ENCODE measurements at places on chromosomes 12 and 14. TPM values are rescaled to one million over a fixed set of nuclear protein-coding genes. Genes with fewer than 3 reads are reported as not detected.

DNA sequence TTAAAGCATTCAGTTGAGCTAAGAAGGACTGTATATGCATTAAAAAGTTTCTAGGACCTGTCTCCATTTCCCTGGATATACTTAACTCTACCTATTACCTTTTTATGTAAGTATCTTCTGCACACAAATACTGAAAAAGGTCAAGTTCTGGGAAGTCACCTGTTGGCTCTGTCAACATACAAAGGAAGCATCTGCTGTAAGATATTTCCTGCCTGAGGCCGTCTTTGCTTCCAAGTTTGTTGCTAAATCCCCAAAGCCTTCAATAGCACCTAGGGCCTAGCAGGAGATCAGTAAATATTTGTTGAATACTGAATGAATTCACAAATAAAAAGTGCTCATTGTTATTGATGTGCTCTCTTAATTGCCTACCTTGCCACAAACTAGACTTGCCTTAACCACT is 188.4 kb downstream of the DUSP6 start:
- peaks cover 13% of the 10 kb centered on the region for H3K4me1 ChIP-seq
- no peak for DNase-seq
- no peaks in the 10 kb centered on the region for H3K27me3 ChIP-seq
- H3K36me3 ChIP-seq, result no peaks in the 10 kb centered on the region
- H3K27ac ChIP-seq, result no peak overlapping the region

GRCh38 chr12:62468935-62469334 is 2.3 kb downstream of the MON2 start:
- no peak overlapping the region for H3K27ac ChIP-seq
- peaks cover 14% of the 10 kb centered on the region for H3K36me3 ChIP-seq
- no peak for DNase-seq
- H3K27me3 ChIP-seq, result no peaks in the 10 kb centered on the region

GRCh38 chr14:69259527-69260189 is at the start of gene GALNT16:
Gene GALNT16, plus strand, starts transcription at chr14:69260158. Its CDS starts 133 bp downstream, at chr14:69260291.
- no peak within 1 kb of the TSS for H3K27ac ChIP-seq
- H3K4me3 ChIP-seq, result peak within 1 kb of the TSS; percentile 43
- H3K36me3 ChIP-seq, result no peaks in the 10 kb centered on the region
- H3K27me3 ChIP-seq, result peaks cover 70% of the 10 kb centered on the region
- DNase-seq, result no peak
- H3K4me1 ChIP-seq, result peaks cover 5% of the 10 kb centered on the region

GRCh38 chr12:131120831-131121271 is 167.1 kb downstream of the ADGRD1 start:
- H3K27ac ChIP-seq, result no peak overlapping the region
- H3K27me3 ChIP-seq, result no peaks in the 10 kb centered on the region
- no peaks in the 10 kb centered on the region for H3K4me1 ChIP-seq
- H3K36me3 ChIP-seq, result no peaks in the 10 kb centered on the region
- H3K4me3 ChIP-seq, result no peak overlapping the region
- DNase-seq, result no peak

Gene KLHDC2
- 24.9 TPM for total RNA-seq

DNA sequence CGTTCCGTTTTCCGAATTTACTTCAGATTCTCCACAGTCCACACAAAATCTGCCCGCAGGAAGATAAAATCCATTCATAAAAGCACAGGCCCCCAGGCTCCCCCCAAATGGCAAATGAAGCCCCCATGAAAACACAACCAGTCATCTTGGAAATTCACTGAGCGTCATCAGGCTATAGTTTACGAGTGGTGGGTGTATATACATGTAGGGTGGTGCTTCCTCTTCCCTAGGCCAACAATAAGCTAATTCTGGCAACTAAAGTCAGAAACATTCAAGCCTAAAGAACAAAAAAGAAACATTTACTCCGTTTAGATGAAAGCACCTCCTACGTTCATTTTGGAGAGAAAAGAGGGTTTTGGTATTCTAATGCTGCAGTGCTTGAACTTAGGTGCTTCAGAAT is 5.8 kb downstream of the GPR68 start:
- peaks cover 90% of the 10 kb centered on the region for H3K36me3 ChIP-seq
- no peak for DNase-seq
- H3K27ac ChIP-seq, result peak overlapping the region; percentile 58
- H3K4me3 ChIP-seq, result peak overlapping the region; percentile 87

DNA sequence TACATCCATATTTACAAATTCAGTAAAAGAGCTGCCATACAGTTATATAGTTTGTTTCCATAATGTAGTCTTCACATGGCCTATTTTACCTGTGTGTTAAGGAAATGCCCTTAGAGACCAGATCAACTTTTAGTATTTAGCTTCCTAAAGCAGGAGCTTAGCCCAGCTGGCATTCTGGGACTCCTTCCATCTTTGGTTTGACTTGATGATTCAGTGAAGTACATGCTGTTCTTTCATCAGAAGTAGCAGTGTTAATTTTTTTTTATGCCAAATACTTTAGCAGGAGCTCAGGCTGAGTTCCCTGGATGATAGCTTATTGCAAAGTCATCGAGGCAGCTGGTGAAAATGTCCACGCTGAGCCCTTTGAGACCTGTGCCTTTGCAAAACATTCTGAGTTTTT is 101.0 kb downstream of the FOXG1 start:
- H3K4me1 ChIP-seq, result no peaks in the 10 kb centered on the region
- DNase-seq, result no peak
- H3K27me3 ChIP-seq, result no peaks in the 10 kb centered on the region
- H3K4me3 ChIP-seq, result no peak overlapping the region
- no peaks in the 10 kb centered on the region for H3K36me3 ChIP-seq
- H3K27ac ChIP-seq, result no peak overlapping the region

DNA sequence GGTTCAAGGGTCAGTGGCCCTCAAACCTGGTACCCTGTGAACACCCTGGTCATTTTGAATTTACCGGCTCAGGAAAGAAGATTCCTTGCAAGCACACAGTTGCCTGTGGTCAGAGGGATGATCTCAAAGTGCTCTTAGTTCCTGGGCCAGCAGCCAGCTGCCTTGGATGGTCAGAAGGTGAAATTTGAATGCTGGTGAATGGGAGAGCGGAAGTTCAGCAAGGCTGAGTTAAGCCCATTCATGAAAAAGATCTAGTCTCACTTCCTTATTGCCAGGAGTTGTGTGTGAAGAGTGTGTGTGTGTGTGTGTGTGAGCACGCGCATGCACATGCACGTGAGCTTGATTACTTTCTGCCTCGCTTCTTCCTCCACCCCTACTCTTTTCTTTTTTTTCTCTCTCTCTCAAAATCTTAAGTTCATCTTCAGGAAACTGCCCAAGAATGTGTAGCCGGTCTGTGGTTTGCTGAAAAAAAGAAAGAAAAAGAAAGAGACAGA is 155.5 kb upstream of the CCND2 start:
- no peaks in the 10 kb centered on the region for H3K27me3 ChIP-seq
- H3K36me3 ChIP-seq, result peaks cover 2% of the 10 kb centered on the region
- DNase-seq, result peak; percentile 32
- H3K4me1 ChIP-seq, result peaks cover 73% of the 10 kb centered on the region
- peak overlapping the region; percentile 55 for H3K4me3 ChIP-seq

Gene SERPINA9
- total RNA-seq, result not detected

DNA sequence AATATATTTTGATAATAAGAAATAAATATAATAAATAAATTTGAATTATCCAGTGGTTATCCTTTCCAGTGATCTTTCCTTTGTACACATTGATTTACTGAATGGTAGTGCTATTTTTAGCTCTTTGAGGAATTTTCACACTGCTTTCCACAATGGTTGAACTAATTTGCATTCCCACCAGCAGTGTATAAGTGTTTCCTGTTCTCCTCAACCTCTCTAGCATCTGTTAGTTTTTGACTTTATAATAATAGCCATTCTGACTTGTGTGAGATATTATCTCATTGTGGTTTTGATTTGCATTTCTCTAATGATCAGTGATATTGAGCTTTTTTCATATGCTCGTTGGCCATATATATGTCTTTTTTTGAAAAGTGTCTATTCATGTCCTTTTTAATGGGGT is 333.7 kb downstream of the RAD51B start:
- no peak for DNase-seq
- H3K27me3 ChIP-seq, result no peaks in the 10 kb centered on the region
- no peaks in the 10 kb centered on the region for H3K4me1 ChIP-seq
- no peak overlapping the region for H3K27ac ChIP-seq
- peaks cover 6% of the 10 kb centered on the region for H3K36me3 ChIP-seq
- no peak overlapping the region for H3K4me3 ChIP-seq

- peaks cover 29% of the 10 kb centered on the region for H3K36me3 ChIP-seq
- no peak overlapping the region for H3K27ac ChIP-seq
- H3K27me3 ChIP-seq, result no peaks in the 10 kb centered on the region
- no peaks in the 10 kb centered on the region for H3K4me1 ChIP-seq
- H3K4me3 ChIP-seq, result no peak overlapping the region
- DNase-seq, result no peak
Measured at GRCh38 chr12:95057424-95057823, 16.0 kb downstream of the NR2C1 start.

DNA sequence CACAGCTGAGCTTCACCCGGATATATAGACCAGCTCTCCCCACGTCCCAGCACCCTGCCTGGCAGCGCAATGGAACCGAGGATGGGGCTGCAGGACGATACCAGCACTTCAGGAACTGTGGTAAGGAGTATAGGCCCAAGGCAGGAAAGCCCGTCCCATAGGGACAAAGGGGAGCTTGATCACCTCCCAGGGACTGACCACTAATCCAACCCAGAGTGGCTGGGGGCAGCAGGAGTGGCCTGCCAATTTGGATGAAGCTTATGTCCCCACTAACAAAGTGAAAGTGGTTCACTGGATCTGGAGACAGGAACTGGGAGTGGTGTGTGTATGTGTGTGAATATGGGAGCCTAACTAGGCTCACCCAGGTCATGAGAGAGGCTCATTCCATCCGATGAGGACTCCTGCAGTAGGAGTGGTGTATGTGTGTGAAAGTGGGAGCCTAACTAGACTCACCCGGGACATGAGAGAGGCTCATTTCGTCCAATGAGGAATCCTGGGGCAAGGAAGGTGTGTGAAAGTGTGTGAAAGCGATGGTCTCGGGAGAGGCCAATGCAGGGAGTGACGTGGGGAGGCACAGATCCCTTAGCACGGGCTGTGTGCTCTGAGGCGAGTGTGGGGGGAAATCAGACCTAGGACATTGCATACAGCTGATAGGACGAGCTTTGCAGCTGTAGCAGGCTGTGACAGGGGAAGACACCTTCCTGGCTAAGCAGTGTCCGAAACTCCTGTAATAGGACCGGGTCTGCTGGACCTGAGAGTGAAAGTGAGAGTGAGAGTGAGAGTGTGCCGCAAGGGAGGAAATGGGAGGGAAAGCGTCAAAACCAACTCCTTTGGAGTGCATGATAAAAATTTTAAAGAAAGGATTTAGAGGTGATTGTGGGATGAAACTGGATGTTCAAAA is 25.7 kb downstream of the KLRK1 start:
- no peak overlapping the region for H3K4me3 ChIP-seq
- H3K27me3 ChIP-seq, result no peaks in the 10 kb centered on the region
- H3K27ac ChIP-seq, result no peak overlapping the region
- peak; percentile 64 for DNase-seq
- peaks cover 57% of the 10 kb centered on the region for H3K36me3 ChIP-seq
- peaks cover 23% of the 10 kb centered on the region for H3K4me1 ChIP-seq

GRCh38 chr14:66401449-66402095 is 84.6 kb upstream of the CCDC196 start:
- H3K4me3 ChIP-seq, result no peak overlapping the region
- peaks cover 2% of the 10 kb centered on the region for H3K27me3 ChIP-seq
- H3K4me1 ChIP-seq, result no peaks in the 10 kb centered on the region
- H3K36me3 ChIP-seq, result no peaks in the 10 kb centered on the region

DNA sequence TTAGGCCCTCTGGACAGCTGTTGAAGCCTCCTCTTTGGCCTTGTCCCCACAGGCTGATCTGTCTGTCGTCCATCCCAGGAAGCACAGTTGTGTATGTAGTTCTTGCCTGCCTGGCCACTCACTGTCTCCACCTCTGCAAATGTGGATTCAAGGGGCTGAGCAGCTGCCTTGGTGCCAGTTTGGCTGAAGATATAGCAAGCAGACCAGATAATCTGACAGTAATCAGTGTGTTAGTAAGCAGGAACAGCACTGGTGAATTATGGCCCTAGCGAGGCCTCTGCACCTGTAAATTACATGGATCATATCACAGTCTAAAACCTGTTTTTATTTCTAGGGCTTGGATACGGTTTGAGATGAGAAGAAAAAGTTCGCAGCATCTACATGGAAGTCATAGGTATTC is 282.5 kb upstream of the NOS1 start:
- H3K4me3 ChIP-seq, result no peak overlapping the region
- H3K4me1 ChIP-seq, result no peaks in the 10 kb centered on the region
- no peaks in the 10 kb centered on the region for H3K36me3 ChIP-seq
- H3K27ac ChIP-seq, result no peak overlapping the region

Gene SMCO3
- not detected for total RNA-seq

Gene FBXW8
- 12.4 TPM for total RNA-seq

Gene LRRC43
- total RNA-seq, result not detected

DNA sequence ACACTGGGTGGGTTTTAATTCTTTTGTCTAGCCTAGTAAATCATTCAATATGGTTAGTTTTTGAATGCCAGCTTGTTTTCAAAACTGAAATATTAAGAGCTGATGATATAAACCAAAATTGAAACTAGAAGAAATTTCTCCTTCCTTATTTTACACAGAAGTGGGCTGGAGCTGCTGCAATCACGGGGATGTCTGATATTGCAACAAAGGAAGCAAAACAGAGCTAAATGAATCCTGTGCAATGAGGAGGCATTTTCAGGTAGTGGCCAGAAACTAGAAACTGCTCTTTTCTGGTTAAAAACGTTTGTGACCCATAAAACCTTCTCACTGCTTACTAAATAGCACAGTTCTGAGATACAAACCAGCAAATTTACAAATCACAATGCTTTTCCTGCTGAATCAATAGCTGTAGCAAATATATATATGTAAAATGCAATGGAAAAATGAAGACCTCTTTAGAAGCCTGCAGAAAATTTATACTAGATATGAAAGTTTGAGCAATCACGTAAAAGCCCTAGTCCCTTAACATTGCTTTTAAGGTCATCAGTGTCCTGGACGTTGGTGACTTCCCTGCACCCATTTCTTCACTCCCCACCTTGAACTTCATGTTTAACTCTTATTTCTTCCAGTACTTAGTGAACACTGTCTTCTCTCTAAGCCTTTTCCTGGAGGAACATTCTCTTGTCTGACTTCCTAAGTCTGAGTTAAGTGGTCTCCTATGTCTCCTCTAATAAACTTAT is 15.9 kb upstream of the LRRK2 start:
- no peaks in the 10 kb centered on the region for H3K4me1 ChIP-seq
- H3K27me3 ChIP-seq, result peaks cover 4% of the 10 kb centered on the region
- H3K36me3 ChIP-seq, result no peaks in the 10 kb centered on the region
- no peak for DNase-seq
- no peak overlapping the region for H3K4me3 ChIP-seq

DNA sequence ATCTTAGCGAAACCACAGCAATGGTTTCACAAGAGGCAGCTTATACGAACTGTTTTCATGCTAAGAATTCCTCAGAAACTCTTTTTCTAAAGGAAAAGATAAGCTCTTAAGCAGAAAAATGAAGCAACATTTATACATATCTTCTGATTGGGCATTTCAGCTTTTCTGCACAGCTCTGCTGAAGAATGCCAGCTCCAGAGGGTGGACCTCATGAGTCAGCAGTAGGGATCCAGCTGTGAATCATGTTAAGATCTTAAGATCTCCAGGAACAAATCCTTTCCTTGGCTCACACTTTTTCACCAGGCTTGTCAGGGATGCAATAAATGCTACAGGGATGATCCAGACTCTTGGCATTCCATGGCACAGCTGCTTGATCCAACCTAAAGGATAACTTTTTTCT is 477.1 kb upstream of the CCDC196 start:
- H3K27me3 ChIP-seq, result peaks cover 19% of the 10 kb centered on the region
- no peak for DNase-seq
- no peaks in the 10 kb centered on the region for H3K36me3 ChIP-seq
- H3K4me3 ChIP-seq, result no peak overlapping the region
- peaks cover 4% of the 10 kb centered on the region for H3K4me1 ChIP-seq

- H3K27ac ChIP-seq, result no peak overlapping the region
- no peaks in the 10 kb centered on the region for H3K4me1 ChIP-seq
- peaks cover 19% of the 10 kb centered on the region for H3K27me3 ChIP-seq
- H3K36me3 ChIP-seq, result no peaks in the 10 kb centered on the region
Measured at GRCh38 chr14:60616461-60616959, 32.8 kb downstream of the SIX1 start.

Gene C14orf132
- 0.42 TPM for total RNA-seq

All from activated CD8-positive, alpha-beta T cell treated with anti-CD3 and anti-CD28 coated beads, Interleukin-2, amount 10 ng/mL, durations not matched to agents 7 days and 5 days (primary cell).